ENCODE measurements at places on chromosomes 3 and 15. TPM values are rescaled to one million over a fixed set of nuclear protein-coding genes. Genes with fewer than 3 reads are reported as not detected.

The TJP1 gene
- 56.7 TPM for total RNA-seq

The TMIE gene
- 0.85 TPM for total RNA-seq

The RGMA gene
- 1.9 TPM for total RNA-seq

The ADGRG7 gene
- total RNA-seq: not detected

Measured in tracheal epithelial cell (primary cell).